Mesenteric fat pad (tissue), 1 donor: ENCODE measurements at places on chromosomes 5 and 9. TPM values are rescaled to one million over a fixed set of nuclear protein-coding genes. Genes with fewer than 3 reads are reported as not detected.

The GABRA1 gene
- not detected for total RNA-seq

The DRD1 gene
- total RNA-seq = 1.1 TPM

GRCh38 chr9:18396102-18396728 lies 77.7 kb upstream of the ADAMTSL1 start:
- DNase-seq = no peak

- DNase-seq = no peak
Observed at GRCh38 chr9:69771775-69772418, 12.1 kb upstream of the PTAR1 start.

GRCh38 chr5:39121315-39121714 lies 47.1 kb upstream of the RICTOR start:
- DNase-seq = no peak

The SEC16A gene
- 71.8 TPM for total RNA-seq

DNA sequence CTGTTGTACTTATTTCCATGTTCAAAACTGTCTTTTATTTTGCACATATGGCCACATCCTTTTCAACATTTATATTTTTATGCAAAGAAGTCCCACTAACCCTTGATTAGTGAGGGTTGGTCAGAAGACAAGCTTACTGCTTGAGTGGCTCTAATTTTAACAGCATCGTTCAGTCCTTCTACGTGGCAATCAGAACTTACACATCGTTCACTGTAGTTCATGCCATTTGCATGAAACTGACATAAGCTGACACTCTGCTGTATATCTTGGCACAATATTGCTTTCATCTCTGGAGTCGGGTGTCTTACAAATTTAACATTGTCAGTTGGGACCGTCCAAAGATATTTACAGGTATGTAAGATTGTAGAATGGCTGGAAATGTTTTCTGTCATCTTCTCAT lies 50.6 kb downstream of the MARCHF11 start:
- DNase-seq = no peak

DNA sequence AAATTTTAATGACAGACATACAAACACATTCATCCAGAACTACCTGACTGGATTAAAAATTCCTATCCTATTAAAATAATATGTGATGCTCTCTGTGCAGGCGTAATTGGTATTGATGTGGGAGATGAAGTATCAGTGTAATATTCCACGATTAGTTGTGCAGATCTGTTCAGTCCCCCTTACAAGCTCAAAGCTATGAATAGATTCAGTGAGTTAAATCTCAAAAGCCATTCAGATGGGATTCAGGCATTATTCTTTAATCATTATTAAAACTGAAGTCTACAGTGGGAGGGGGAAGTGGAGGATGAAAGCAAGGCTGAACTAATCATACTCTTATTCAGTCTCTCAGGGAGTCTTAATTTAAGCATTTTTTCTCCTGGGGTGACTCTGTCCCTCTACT lies 855.8 kb downstream of the EFNA5 start:
- no peak for DNase-seq

The ZDHHC11B gene
- 6.9 TPM for total RNA-seq

The CLIC3 gene
- 1.6 TPM for total RNA-seq
